Diencephalon (tissue), 1 donor: ENCODE measurements at places on chromosomes 2 and 18. TPM values are rescaled to one million over a fixed set of nuclear protein-coding genes. Genes with fewer than 3 reads are reported as not detected.

ZDBF2 gene
- 44.5 TPM for total RNA-seq

IL1F10 gene
- not detected for total RNA-seq

SRSF7 gene
- total RNA-seq: 111 TPM

ARHGAP15 gene
- total RNA-seq: 3.2 TPM

SLC9A4 gene
- total RNA-seq: 0.69 TPM

KLHL14 gene
- 2.1 TPM for total RNA-seq

TMEM200C gene
- 10.6 TPM for total RNA-seq

CFAP53 gene
- total RNA-seq: 3.2 TPM

MARCHF4 gene
- 13.6 TPM for total RNA-seq
